CD8-positive, alpha-beta memory T cell (primary cell): ENCODE measurements at places on chromosomes 5 and 9. TPM values are rescaled to one million over a fixed set of nuclear protein-coding genes. Genes with fewer than 3 reads are reported as not detected.

Gene DNAH5
- not detected for total RNA-seq

DNA sequence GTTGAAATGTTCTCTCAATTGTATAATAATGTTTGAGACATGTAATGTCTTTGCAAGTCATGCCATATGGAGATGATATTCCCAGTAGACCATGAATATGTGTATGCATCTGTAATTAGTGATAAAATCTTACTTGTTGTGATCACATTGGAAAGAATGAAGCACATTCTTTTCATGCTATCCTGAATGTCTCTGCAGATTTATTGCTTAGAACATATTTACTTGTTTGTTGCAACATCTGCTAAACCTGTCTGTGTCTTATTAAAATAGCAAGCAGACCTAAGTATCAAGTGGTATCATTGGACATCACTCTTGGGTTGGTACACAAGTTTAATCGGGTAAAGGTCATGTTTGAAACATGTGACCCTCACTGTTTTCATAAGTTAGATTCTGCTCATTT lies 265.5 kb upstream of the CD180 start:
- no peak for DNase-seq

DNA sequence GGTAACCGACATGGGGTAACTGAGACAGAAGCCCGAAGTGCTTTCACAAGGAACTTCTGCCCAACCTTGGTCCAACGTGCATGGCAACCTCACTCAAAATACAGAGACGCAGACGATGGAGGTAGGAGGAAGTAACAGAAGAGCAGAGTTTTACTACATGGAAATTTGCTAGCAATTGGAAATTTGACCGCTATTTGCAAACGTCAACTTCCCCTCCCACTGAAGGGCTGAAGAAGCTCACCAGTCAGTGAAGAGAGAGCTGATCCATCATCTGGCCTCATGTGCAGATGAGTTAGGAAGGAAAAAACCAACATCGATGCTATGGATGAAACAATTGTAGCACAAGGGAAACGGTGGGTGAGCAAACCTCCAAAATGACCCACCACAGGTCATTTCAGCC lies 196.7 kb downstream of the RGS3 start:
- DNase-seq: no peak

DNA sequence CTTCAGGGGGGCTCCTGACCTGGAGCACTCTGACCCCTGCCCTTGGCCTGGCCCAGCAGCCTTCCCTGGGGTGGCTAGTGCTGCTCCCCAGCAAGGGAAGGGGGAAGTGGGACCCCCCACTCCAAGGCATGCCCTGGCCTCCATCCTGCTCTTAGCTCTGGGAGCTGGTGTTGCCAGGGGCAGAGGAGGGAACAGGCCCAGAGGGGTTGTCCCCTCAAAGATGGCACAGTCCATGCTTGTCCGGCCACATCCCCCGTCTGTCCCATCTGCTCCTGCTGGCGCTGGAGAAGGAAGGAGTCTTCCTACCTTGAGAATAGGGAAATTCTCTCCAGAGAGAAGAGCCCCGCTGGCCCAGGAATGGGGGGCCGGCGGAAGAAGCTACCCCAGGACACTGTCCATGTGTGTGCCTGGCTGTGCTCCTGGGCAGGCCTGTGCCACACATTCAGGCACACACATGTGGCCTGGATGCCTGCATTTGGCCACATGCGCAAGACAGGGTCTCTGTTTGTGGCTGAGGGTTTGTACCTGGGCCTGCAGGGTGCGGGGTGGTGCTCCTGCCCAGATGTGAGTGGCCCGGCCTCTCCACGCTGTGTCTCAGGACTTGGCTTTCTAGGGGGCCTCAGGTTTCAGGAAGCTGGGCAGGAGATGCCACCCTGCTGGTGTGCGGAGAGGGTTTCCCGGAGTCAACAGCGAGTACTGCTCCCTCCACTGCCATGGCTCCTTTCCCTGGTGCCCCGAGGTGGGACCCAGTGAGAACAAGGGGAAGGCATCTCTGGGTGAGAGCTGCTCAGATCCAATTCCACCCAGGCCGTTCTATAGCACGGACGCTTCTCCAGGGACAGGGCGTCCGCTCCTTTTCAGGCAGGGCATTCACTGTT lies 247.1 kb downstream of the PBX3 start:
- no peak for DNase-seq

DNA sequence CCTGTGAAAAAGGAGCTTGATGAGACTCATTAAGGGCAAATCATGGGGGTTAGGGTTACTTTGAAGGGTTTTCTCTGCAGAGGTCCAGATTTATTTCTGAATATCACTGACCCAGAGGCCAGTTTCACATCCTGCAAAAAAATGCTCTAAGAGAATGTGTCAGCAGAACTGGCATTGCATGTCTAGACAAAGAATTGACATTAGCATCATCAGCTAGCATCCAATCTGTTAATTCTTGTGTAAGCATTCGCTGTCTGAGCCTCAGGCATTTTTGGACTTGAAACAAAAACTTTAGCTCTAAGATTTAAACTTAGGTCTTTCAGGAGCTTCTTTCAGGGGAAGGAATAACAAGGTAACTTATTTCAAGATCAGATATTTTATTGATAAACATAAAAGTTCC lies 187.9 kb upstream of the ELL2 start:
- DNase-seq: no peak

- no peak for DNase-seq
Observed at GRCh38 chr5:157059093-157059539, at the start of gene HAVCR1. HAVCR1 (minus strand) TSS chr5:157059116; CDS start chr5:157057943, 1,173 bp downstream.

GRCh38 chr5:150103678-150104549 lies 17.6 kb upstream of the CSF1R start:
- no peak for DNase-seq
